ENCODE measurements at places on chromosomes 5 and 9. TPM values are rescaled to one million over a fixed set of nuclear protein-coding genes. Genes with fewer than 3 reads are reported as not detected.

SLC34A3 gene
- polyA plus RNA-seq, result not detected

RPP25L gene
- polyA plus RNA-seq, result 34.3 TPM

BRD9 gene
- polyA plus RNA-seq, result 23.7 TPM

SOX30 gene
- 0.04 TPM for polyA plus RNA-seq

CDC20B gene
- not detected for polyA plus RNA-seq

LPAR1 gene
- polyA plus RNA-seq, result 9.6 TPM

GRCh38 chr5:911601-912000, 18.9 kb downstream of the TRIP13 start:
- DNase-seq, result no peak
- H3K27ac ChIP-seq, result no peak overlapping the region
- H3K27me3 ChIP-seq, result no peaks in the 10 kb centered on the region
- H3K4me1 ChIP-seq, result no peaks in the 10 kb centered on the region

- no peaks in the 10 kb centered on the region for H3K36me3 ChIP-seq
- no peak overlapping the region for H3K4me3 ChIP-seq
- H3K27me3 ChIP-seq, result no peaks in the 10 kb centered on the region
- H3K27ac ChIP-seq, result peak overlapping the region; percentile 83
Measured at GRCh38 chr5:59357381-59357977, 536.0 kb downstream of the PDE4D start.

DNA sequence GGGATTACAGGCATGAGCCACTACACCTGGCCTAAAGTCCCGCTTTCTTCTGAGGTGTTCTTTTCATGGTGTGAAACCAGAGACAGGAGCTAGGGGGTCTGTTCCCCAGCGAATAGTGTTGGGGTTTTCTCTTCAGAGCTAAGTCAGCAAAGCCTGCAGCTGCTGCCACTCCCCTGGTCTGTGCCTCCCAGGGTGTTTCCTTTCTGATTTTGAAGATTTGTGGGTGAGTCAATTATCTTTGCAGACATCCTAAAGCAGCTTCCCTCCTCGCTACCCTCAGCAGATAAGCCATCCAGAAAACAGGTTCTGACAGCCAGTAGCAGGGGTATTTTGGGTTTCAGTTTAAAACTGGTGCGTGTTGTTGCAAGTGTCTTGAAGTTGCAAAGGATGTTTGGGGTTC, 72.0 kb upstream of the IQGAP2 start:
- peaks cover 9% of the 10 kb centered on the region for H3K4me1 ChIP-seq
- H3K36me3 ChIP-seq, result no peaks in the 10 kb centered on the region
- no peak for DNase-seq
- no peak overlapping the region for H3K27ac ChIP-seq
- H3K4me3 ChIP-seq, result no peak overlapping the region
- H3K27me3 ChIP-seq, result no peaks in the 10 kb centered on the region

DNA sequence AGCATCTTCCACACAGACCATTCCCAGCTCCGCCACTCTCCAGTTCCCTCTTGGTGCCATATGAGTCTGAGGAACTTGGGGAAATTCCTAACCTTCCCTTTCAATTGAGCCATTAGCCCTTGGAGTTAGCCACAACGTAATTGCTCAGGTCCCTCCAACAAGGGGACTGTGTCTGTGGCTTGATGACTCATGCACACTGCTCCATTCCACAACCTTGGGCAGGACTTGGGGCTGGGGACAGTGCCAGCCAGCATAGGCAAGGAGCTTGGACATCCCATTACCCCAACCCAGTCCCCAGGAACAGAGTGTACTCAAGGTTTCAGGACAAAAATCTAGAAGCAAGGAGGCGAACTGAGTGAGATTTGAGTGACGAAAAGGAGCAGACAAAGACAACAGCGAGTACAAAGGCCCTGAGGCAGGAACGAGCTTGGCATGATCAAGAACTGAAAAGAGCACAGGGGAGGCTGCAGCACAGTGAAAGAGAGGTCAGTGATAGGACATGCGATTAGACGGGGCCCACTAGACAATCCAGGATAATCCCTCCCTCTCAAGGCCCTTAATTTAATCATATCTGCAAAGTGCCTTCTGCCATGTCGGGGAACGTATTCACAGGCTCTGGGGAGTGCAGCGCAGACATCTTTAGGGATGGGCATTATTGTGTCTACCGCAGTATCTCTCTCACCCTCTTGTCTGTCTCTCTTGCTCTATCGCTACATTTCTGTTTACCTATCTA, 16.0 kb upstream of the JADE2 start:
- no peak overlapping the region for H3K27ac ChIP-seq
- no peak overlapping the region for H3K4me3 ChIP-seq
- DNase-seq, result no peak
- peaks cover 8% of the 10 kb centered on the region for H3K4me1 ChIP-seq

DNA sequence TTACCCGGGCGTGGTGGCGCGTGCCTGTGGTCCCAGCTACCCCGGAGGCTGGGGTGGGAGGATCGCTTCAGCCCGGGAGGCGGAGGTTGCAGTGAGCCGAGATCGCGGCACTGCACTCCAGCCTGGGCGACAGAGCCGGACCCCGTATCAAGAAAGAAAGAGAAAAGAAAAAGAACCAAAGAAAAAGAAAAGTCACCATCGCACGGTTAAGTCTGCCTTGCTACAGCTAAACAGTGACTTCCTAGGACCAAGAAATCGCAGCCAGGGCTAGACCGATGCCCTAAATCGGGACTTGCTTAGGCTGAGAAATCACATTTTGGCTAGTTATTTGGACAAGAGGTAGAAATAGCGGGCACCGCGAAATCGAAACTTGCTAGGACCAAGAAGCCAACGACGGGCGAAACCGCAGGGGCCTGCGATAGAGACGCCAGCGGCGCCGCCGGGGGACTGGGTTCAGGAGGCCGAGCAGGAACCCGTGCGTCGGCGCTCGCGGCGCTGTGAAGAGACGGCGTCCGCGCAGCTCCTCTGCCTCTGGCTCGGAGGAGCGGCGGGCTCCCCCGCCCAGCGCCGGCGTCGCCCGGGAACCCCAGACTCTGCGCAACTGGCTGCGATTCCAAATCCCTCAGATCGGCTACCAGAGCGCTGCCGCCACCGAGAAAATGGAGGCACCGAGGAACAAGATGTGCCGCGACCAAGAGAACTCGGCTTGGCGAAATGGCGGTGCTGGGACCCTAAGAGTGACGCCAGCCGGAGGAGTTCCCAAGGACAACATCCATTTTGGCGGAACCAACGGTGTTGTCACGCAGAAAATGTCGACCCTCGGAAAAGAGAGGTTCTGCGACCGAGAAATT, 26.1 kb upstream of the ANXA2R start:
- H3K27ac ChIP-seq, result peak overlapping the region; percentile 99
- H3K4me1 ChIP-seq, result peaks cover 26% of the 10 kb centered on the region
- peak; percentile 66 for DNase-seq
- peaks cover 6% of the 10 kb centered on the region for H3K36me3 ChIP-seq
- H3K4me3 ChIP-seq, result peak overlapping the region; percentile 77
- no peaks in the 10 kb centered on the region for H3K27me3 ChIP-seq

GRCh38 chr5:90932052-90932699, 373.6 kb downstream of the ADGRV1 start:
- no peaks in the 10 kb centered on the region for H3K27me3 ChIP-seq
- H3K36me3 ChIP-seq, result no peaks in the 10 kb centered on the region
- H3K4me1 ChIP-seq, result peaks cover 4% of the 10 kb centered on the region
- no peak overlapping the region for H3K4me3 ChIP-seq

- DNase-seq, result no peak
- peak overlapping the region; percentile 96 for H3K27ac ChIP-seq
- peak overlapping the region; percentile 81 for H3K4me3 ChIP-seq
- no peaks in the 10 kb centered on the region for H3K36me3 ChIP-seq
- H3K4me1 ChIP-seq, result peaks cover 31% of the 10 kb centered on the region
Measured at GRCh38 chr5:127031147-127031862, 947 bp upstream of the MARCHF3 start.

GRCh38 chr9:38435521-38435920, 11.3 kb upstream of the IGFBPL1 start:
- H3K36me3 ChIP-seq, result no peaks in the 10 kb centered on the region
- peaks cover 36% of the 10 kb centered on the region for H3K27me3 ChIP-seq
- H3K4me3 ChIP-seq, result no peak overlapping the region

GRCh38 chr5:5069851-5070250, 70.3 kb upstream of the ADAMTS16 start:
- no peak overlapping the region for H3K27ac ChIP-seq
- no peak overlapping the region for H3K4me3 ChIP-seq
- no peaks in the 10 kb centered on the region for H3K27me3 ChIP-seq
- no peaks in the 10 kb centered on the region for H3K36me3 ChIP-seq
- H3K4me1 ChIP-seq, result no peaks in the 10 kb centered on the region

DNA sequence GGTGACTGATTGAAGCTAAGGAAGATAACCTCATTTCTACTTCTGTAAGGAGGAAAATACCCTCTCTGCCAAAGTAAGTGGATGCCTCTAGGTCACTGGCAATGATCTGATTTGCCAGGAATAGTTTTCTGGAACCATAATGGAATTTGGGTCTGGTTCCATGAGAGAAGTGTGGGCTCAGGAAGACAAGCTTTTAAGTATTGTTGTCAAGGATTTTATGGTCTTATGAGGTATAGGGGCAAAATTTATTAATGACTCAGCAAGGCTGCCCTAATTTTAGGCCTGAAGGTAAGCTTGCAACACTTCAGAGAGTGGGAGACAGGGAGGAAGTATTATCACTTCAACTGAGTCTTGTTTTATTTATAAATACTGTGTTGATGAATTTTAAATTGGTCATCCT, 322.6 kb upstream of the ACTBL2 start:
- peaks cover 8% of the 10 kb centered on the region for H3K4me1 ChIP-seq
- H3K4me3 ChIP-seq, result no peak overlapping the region
- no peak overlapping the region for H3K27ac ChIP-seq
- H3K27me3 ChIP-seq, result no peaks in the 10 kb centered on the region
- H3K36me3 ChIP-seq, result no peaks in the 10 kb centered on the region
- no peak for DNase-seq

DNA sequence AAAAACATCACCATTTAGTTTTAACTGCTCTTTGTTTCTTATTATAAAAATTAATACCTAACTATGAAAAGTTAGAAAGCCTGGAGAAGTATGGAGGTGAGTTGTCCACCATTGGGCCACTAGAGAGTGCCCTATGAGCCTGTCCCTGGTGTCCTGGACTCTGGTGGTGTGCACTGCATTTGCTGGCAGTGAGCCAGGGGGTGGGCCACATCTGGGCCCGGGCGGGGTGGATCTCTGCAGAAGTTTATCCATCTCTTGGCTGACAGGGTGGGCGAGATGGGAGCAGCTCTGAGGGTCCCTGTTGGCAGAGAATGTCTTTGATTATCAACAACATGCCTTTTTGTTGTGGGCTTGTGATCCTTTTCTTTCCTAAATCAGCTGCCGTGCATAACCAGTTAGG, 8.2 kb downstream of the TENT4A start:
- H3K4me3 ChIP-seq, result peak overlapping the region; percentile 41
- H3K27me3 ChIP-seq, result no peaks in the 10 kb centered on the region
- H3K27ac ChIP-seq, result peak overlapping the region; percentile 59
- DNase-seq, result peak; percentile 35
- H3K4me1 ChIP-seq, result peaks cover 74% of the 10 kb centered on the region
- H3K36me3 ChIP-seq, result no peaks in the 10 kb centered on the region

DNA sequence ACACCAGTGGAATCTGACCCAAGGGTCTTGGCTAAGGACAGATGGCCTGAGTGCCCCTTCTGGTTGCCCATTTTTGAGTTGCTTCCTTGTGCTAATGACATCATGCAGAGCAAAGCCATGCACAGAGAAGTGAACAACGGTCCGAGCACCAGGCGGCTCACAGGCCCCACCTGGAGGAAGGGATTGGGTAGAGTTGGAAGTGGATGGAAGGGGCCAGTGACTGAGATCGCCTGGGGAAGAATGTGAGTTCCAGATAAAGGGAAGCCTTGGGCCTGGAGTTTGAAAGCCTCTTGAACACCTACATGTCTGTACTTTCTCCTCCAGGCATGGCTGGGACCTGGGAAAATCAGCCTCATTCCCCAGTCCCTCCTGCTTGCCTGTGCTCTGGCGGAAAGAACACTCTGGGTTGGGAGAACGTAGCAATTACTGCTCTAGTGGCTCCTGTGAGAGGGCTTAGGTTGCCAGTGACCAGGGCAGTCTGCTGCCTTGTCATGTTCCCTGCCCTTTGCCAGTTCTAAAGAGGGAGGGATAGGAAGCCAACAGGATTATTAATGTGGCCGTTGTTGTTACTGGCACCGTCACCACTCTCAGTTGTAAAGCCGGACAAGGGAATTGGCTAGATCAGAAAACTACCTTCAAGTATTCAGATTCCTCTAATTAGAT, 62.5 kb upstream of the PTPN3 start:
- peak; percentile 42 for DNase-seq
- no peak overlapping the region for H3K4me3 ChIP-seq
- peaks cover 4% of the 10 kb centered on the region for H3K27me3 ChIP-seq
- H3K36me3 ChIP-seq, result no peaks in the 10 kb centered on the region
- no peak overlapping the region for H3K27ac ChIP-seq

GRCh38 chr9:30575691-30576090, 1808.8 kb upstream of the ACO1 start:
- H3K4me3 ChIP-seq, result no peak overlapping the region
- H3K27ac ChIP-seq, result no peak overlapping the region
- no peaks in the 10 kb centered on the region for H3K27me3 ChIP-seq
- H3K4me1 ChIP-seq, result no peaks in the 10 kb centered on the region

- H3K4me3 ChIP-seq, result no peak overlapping the region
- H3K36me3 ChIP-seq, result no peaks in the 10 kb centered on the region
Measured at GRCh38 chr9:112086627-112087026, 88.5 kb downstream of the SUSD1 start.

Measured in heart right ventricle (tissue), 16 donors.